ENCODE measurements at places on chromosomes 16 and 17.

DNA sequence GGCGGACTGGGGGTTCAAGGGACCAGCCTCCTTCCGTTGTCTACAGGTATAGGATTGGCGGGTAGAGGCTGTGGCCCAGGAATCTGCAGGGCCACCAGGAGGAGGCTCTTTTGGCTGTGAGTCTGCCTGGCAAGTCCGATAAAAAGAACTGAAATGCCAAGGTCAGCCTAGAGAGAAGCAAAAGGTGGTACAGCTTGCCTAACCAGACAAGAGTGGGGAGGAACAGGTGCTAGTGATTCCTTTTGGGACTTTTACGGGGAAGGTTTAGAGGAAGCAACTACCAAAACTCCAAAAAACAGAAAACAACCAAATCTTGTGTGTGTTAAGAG lies 5.6 kb upstream of the EVPL start:
- DNase-seq, result no peak

DNA sequence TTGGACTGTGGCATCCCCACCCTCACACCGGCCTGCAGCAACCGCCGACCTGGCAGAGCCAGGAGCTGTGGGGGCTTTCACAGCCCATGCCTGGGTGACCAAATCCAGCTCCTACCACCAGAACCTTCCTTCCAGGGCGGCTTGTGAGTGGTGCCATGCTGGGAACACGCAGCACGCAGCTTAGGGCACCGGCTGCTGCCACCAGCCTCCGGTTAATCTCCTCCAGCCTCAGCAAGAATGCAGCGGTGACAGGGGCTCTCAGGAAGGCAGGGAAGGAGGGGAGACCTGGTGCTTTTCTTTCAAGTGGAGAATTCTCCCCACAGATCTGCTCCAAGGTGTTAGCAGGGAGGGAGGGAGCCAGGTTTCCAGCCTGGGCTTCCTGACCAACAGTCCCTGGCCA lies 32.3 kb upstream of the ANKRD40CL start:
- no peak for DNase-seq

DNA sequence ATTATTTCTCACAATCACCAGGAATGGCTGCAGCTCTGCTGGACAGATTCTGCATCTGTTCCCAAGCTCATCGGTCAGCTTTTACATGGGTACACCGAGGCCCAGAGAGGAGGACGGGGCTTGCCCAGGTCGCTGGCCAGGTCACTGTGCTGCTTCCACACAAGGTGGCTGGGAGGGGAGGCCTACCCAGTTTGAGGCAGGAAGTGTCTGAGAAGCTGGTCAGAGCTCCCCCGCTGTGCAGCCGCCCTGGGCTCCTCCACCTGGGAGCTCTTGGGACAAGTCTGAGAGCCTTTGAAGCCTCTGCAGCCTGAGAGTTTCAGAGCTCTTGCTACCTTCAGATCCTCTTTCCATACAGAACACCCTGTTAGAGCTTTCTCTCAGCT lies 143.3 kb downstream of the CLEC16A start:
- no peak for DNase-seq

- no peak for DNase-seq
These were observed 3.1 kb downstream of the CACNB1 start for GRCh38 chr17:39194089-39194984.

- DNase-seq, result no peak
These were observed 56.0 kb downstream of the ZFPM1 start for GRCh38 chr16:88508868-88509748.

GRCh38 chr17:55177159-55177854 lies 87.5 kb upstream of the HLF start:
- DNase-seq, result no peak

DNA sequence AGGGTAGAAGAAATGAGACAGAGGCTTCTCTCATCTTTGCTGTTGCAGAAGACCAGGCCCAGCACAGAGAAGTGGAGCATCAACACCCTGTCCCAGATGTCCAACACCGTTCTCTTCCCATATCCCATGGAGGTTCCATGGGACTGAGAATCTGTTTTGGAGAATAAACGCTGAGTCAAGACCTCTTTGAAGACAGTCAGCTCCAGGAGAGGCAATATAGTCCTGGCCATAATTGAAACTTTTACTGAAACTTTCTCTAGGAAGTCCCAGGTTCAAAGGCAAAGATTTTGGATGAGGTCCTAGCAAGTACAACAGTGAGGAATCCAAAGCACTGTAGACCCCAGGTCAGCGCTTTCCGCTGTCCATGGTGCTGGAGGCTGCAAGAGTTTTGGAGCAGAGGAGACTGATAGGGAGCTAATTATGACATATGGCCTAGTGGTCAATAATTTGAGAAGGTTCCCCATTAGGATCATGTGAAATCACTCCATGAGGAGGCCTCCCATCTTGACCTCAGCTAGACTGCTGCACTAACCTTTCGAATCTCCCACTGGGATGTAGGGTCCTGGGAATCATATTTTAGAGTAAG lies 36.0 kb downstream of the OSBPL7 start:
- no peak for DNase-seq

DNA sequence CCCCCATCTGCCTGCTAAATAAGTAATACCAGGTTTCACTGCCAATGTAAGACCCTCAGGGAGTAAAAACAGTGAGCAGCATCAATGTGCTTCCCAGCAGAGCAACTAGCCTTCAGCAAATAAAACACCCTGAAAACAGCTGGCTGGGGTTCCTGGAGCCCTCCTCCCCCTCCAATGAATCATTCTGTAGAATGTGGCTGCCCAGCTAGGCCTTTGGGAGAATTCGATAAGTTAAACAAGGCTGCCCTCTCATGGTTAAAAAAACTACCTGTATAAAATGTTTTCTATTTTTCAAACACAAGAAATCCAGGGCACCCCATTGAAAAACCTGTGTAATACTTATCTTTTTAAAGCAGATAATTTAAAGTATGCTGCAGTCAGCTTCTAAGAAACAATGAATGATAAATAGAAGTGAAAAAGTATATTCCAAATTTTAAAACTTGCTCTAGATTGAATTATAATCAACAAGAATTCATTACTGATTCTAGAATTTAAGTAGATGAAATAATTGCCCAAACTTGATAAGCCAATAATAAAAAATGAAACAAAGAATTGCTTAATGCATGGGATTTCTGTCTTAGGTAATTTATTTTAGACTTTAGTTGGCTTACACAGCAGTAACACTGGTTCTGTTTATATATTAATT lies 9.4 kb upstream of the TOM1L1 start:
- no peak for DNase-seq

- DNase-seq, result no peak
These were observed 14.4 kb upstream of the APPBP2 start for GRCh38 chr17:60540460-60540859.

DNA sequence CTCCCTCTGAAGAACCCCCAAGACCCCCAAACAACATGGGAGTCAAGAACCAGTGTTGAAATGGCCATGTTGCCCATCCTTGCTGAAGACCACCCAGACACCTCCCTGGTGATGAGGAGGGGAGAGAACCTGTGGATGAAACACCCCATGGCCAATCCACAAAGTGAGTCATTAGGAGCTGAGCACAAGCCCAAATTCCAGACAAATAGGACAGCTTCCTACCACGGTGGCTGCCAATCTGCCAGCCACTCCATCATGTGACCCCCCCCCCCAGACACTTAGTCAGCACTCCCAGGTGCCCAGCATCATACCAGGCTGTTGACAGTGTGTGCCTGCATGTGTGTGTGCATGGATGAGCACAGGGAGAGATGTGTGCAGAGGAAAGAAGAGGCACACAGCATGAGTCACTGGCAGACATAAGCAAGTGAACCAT lies 26.4 kb upstream of the RPL38 start:
- no peak for DNase-seq

GRCh38 chr17:79146562-79146961 lies 71.9 kb downstream of the ENGASE start:
- DNase-seq, result no peak

- no peak for DNase-seq
These were observed 50.2 kb downstream of the NKD1 start for GRCh38 chr16:50598256-50598894.

DNA sequence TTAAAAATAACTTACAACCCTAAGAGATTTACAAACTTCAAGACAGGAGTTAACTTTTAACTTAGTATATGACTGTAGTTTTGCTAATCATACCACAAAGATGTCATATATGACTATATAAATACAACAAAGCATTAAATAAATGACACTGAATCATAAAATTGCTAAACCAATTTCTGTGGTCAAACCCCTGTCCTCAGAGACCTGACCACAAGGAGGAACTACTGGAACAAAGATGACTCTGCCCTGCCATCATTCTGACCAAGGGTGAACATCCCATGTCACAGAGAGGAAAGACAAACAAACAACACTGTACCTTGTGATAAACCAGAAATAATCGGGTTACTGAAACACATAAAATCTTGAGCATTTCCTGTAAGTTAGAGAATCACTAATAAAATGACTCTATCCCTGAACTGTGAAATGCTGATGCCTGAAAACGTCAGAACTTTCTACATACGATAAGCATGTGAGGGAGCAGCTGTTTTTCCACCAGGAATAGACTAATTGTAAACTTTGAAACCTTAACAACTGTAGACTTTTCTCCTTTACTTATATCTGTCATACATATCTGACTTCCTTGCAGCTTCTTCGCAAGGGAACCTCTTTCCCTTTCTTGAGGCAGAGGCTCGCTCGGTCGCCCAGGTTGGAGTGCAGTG lies 47.9 kb downstream of the WDR59 start:
- no peak for DNase-seq

DNA sequence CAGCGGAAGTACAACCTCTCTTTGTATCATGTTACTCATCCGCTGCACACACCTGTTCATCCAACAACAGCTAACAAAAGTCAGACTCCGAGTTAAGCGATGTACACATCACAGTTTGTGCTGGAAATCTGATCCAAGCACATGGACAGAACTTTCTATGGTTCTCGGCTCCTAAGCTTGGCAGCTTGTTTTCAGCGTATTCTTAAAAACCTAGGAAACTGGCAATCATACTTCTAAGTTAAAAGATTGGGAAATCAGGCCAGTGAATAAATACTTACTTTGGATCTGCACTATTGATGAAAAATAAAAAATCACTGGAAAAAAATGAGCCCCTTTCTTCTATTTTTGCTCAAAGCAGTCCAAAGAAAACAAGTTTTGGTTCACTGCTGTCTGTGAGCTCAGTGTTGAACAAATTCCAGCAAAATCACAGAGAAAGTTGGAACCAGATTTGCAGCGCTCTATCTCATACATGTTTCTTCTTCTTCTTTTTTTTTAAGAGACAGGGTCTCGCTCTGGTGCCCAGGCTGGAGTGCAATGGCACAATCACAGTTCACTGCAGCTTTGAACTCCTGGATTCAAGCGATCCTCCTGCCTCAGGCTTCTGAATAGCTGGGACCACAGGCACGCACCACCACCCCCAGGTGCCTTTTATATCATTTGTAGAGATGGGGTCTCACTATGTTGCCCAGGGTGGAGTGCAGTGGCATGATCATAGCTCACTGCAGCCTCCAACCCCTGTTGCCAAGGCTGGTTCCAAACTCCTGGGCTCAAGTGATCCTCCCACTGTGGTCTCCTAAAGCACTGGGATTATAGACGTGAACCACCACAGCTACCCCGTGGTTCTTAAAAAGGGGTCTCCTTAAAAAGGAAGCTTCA lies 71.6 kb upstream of the CREBBP start:
- DNase-seq, result no peak

DNA sequence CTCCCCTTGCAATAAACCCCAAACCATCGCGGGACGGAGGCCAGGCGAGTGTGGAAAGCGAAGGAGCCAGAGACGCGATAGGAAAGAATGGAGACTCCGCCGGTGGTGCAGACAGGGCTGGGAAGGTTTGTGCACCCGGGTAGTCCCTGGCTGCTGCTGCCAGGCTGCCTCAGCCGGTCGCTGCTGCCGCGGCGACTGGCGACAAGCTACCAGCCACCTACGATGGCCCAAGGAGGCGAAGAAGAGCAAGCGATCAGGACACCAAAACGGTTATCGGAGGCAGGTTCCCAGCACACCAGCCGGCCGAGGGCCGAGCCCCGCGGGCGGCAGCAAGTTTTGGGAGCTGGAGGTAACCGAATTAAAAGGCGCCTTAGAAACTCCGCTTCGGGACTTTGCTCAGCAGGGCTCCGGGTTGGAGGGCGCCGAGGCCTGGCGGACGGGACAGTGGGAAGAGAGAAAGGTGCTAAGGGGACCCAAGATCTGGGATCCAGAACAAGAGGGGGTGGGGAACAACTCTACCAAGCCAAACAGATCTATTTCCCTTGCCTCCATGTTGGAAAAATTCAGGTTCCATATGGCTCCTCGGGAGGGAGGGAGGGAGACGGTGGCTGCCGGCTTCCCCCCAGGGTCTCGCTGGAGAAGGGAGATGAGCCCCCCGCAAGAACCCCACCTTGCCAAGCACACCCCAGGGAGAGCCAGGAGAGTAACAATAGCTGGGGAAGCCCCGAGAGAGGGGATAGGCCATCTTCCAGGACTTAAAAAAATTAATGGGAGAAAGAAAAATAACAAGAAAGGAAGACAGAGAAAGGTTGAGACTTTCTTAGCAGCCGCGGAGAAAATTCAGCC lies 9.7 kb upstream of the HOXB2 start:
- no peak for DNase-seq

DNA sequence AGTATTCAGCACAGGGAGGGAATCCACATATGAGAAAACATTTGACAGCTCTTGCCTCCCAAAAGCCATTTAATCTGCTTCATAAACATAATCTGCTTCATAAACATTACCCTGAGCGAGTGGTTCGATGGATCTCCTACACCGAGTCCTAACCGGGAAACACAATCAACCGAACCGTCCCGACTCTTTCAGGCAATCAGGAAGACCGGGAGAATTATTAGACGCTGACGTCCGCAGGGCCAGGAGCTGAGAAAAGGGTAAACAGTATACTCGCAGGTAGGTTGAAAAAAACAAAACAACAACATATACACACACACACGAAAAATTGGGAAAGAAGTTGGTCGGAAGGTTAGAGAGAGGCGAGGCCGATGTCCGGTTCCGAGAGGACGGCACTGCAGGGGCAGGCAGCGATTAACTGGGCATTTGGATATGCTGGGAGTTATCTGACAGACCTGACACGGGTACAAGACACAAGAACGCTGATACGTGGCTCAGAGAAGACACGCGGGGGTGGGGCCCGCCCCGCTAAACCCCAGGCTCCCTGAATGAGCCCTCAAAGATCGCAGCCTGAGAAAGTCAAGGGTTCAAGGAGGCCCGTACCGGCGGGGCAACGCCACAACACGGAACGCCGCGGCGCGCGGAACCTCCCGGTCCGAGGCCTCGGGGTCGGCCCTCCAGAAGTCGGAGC lies 585 bp downstream of the AP1G1 start:
- no peak for DNase-seq

Data from GDM1 (cell line).